Suppressor macrophage treated with lipopolysaccharide for 1 hour (primary cell): ENCODE measurements at places on chromosomes 1 and 21.

DNA sequence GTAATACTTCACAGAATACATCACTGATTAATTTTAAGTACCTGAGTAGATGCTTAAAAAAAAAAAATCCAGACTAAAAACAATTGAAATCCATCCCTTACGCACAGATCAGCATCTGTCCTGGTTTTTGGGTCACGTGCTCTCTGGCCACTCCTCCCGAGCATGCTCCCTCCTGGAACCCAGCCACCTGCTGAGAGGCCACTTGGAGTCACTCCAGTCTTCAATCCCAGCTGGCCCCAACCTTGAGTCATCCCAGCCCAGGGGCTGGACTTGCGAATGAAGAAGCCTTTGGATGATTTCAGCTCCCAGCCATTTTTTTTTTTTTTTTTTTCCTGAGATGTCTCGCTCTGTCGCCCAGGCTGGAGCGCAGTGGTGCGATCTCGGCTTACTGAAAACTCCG is 8.9 kb downstream of the MAP1LC3C start:
- DNase-seq = no peak

GRCh38 chr1:212873518-212873917 is 15.4 kb downstream of the FLVCR1 start:
- DNase-seq = no peak

DNA sequence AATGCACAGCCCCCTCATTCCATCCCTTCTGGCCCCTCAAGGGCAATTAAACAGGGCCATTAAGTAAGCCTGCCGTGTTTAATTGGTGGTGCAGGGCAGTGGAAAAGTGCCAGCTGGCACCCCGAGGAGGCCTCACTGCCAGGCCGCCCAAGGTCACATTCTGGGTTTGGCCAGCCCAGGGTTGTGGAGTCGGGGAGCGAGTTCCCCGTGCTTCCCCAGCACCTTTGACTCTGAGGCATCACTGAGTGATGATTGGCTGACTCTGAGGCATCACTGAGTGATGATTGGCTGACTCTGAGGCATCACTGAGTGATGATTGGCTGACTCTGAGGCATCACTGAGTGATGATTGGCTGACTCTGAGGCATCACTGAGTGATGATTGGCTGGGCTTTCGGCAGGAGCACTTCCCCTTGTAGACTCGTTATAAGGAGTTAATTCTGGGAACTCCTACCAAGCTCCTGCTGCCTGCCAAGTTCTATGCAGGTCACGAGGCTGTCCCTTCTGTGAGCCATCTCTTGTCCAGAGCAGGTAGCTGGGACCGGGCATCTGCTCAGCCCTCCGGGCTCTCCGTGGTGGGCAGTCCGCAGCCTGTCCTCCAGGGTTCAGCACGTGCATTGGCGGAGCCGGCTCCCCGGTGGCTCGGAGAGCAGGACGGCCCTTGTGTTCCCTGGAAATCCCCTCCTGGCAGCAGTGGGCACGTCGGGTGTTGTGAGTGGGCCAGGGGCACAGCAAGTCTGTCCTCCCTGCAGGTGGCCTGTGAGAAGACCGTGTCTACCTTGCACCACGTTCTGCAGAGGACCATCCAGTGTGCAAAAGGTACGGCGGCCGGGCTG is 20.9 kb downstream of the CSTB start:
- peak; percentile 39 for DNase-seq

DNA sequence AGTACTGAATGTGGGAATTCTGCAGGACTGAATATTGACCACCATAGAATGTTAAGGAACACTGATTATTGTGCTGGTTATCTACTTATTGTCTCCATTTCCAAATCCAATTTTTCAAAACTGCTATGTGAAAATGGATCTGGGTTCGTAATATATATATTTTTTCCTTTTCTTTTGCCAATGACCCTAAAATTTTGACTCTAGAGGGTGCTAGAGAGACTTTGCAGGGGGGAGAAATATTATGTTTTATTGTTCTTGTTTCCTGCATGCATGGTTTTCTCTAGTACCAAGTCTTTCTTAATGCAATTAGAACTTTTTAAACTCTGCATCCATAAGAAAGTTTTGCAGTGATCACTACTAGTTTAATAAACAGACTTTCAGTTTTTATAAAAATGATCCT is 1256.9 kb downstream of the BRINP3 start:
- DNase-seq = no peak

DNA sequence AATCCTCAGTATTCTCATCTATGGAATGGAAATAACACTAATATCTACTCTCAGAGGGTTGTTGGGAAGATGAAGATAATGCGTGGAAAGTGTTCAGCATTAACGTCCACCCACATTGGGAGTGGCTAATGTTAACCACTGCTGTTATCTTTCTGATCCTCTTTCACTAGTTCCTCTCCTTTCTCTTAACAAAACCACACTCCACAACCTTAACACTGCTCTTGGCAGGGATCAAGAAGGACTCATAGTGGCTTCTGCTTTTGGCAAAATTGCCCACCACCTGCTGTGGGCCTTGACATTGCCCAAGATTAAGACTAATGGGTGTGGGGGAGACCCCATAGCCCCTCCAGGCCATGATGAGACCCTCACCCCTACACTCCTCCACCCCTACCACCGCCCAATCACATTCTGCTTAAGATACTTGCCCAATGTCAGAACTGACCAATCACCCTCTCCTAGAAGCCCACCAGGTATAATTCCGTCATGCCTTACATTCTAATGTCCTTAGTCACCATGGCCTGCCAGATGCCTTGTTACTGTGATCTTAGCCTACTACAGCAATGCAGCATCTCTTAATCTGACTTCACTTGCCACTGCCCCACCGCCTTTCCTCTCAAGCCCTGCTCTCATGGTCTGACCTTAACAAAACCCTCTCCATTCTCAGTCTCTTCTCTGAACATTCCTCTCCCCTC is 27.1 kb downstream of the DHCR24 start:
- no peak for DNase-seq

- peak; percentile 93 for DNase-seq
Observed at GRCh38 chr1:161117759-161118581, at the start of the genes NIT1 and PFDN2. TSS of gene NIT1 (plus strand) at chr1:161118105. CDS start at chr1:161118177, 72 bp downstream. TSS of gene PFDN2 (minus strand) at chr1:161118037. CDS start at chr1:161118026, 11 bp downstream.

- peak; percentile 57 for DNase-seq
Observed at GRCh38 chr1:163071405-163072255, 2.5 kb downstream of the RGS4 start.

DNA sequence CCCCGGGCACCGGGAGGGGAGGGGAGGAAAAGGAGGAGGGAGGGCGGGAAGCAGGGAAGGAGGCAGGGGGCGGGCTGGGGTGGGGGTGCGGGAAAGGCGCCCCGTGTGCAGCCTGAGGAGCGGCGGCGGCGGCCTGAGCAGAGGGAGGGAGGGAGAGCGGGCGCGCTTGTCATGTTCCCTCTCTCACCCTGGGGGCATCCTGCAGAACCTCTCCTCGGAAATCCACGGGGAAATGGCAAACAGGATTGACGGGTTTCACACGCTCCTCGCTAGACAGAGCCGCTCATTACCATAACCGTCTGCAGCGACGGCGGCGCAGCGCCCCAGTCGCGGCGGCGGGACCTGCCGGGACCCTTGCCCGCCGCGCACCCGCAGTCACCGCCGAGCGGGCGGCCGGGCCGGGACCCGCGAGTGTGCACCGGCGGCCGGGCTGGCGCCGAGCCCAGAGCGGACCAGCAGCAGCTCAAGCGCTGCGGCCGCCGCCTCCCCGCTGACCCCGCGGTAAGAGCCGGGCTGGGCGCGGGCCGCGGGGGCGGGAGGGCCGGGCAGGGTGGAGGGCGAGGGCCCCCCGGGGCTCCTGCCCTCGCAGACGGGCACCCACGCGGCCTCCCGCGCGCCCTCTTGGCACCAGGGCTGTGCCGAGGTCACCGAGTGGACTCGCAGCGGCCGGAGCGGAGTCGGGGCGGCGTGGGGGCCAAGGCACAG is at the start of gene SERTAD4:
TSS of gene SERTAD4 (plus strand) at position 286 of the 705 bp plus-strand sequence. CDS start 5,165 bp downstream, outside the sequence.
- no peak for DNase-seq

DNA sequence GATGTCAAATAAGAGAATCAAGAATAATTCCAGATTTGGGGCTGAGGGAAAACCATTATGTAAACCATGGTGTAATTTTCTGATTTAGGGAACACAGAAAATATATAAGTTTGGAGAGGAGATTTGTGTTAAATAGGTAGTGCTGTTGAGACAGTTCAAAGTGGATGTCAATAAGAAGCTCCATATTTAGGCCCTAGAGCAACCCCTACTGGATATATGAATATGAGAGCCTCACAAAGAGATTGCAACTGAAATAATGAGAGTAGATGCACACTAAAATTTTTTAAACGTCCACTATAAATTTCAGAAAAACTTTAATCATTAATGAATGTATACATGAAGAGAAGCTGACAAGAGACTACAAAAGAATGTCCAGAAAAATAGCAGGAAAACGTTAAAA is 1447.8 kb upstream of the PRMT6 start:
- DNase-seq = no peak

DNA sequence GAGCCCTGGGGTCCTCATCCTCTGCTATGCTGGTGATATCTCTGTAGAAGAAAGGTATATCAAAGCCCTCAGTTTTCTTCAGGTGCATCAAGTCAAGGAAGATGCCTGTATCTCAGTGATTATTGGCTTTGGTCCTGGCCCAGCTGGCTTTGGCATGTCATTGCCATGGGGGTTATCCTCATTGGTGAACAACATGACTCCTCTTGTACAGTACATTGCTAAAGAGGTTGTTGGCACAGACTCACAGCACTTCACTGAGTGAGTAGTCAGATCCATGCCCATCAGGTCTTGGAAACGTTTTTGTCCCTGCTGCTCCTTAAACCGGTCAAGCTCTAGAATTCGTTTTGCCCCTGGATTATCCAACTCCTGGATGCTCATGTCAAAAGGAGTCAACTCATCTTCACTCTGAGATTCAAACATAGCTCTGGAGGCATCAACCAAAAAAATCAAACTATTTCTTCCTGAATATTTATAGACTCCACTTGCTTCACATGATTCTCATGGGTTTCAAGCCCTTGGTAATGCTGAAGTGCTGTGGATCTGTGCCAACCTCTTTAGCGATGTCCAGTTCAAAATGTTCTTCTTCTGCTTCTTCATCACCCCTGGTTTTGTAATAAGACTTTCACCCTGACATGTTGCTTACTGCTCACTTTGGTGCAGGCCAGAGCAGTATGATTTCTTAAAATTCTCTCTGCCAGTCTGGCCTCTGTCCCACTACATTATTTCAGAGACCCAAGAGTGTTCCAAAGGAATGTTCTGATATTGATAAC is 43.0 kb upstream of the RAB3GAP2 start:
- no peak for DNase-seq

DNA sequence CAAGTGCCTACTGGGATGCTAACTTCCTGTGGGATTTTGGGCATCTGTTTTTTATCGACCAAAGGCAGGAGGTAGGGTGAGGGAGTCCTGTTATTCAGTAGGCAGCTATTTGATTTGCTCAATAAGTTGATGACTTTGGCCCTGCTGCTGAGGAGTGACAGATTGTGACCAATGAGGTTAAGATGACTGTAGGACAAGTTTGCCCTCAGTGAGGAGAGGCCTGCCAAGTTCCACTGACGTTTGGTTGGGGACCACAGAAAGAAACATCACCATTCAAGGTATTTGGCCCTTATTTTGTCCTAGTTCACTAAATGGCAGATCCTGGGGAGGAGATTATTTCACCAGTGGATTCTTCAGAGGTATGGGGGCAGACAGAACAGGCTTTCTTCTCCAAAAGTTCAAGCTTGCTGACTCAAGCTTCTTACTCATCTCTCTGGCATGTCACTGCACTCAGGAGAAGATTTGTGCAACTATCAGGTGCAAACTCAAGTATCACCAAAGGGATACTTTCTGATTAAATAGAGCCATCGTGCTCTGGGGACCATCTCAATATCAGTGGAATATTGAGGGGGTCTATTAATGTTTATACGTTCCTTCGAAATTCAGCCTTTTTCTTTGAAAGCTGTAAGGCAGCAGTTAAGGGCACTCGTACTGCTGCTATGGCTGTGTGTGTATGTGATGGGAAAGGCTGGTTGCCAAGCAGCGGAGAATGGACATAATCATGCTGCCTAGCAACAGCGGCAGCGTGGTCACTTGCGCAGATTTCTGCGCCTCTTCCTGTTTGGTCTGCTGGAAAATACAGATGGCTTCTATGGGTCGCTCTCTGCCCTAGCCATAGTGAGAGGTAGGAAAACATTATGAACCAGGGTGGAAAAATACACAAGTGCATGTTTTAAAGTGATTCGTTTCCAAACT is 78.7 kb downstream of the PBX1 start:
- no peak for DNase-seq

GRCh38 chr1:218339267-218339831 is 5.8 kb upstream of the TGFB2 start:
- peak; percentile 51 for DNase-seq

GRCh38 chr21:42258150-42258884 is 39.4 kb downstream of the ABCG1 start:
- DNase-seq = peak; percentile 89

DNA sequence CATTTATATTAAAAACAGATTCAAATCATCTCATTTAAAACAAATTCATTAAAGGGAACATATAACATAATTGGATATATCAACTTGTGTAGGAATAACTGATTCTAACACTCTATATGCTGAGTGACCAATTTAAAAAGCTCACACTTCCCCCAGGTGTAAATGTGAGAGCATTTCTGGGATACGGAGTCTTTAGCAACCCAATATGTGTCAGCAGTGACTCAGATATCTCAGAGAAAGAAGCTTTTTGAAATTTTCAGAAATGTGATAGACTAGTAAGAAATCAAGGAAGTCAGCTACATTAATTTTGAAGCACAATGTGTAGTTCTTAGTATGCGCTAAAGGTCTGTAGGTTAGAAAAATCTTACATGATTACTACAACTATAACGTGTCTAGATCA is 87.9 kb upstream of the SERTAD4 start:
- no peak for DNase-seq

GRCh38 chr1:3225661-3226060 is 156.7 kb downstream of the PRDM16 start:
- DNase-seq = no peak

DNA sequence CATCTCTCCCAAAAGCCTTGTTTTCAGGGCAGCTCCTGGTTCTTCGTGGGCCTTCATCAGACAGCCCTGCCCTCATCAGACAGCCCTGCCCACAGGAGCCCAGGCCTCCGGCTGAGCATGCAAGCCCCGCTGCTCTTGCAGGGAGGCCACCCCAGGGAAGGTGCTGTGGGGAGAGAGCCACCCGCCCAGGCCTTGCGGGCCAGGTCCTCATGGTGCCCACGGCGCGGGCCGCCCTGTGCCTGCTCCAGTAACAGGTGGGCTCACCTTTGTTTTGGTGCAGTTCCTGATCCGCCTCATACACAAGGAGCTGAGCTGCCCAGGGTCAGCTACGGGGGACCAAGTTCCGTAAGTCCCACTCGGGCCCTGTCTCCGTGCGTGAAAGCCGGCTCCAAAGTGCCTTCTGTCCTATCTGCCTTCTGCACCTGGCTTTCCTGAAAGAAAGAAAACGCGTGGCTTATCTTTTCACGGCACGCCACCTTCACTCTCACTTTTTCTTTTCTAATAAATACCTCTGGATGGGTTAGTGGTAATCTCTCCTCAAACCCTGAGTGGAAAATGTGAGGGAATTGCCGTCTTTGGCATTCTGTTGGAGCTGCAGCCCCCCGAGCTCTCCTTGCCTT is 65.9 kb downstream of the SLC37A1 start:
- no peak for DNase-seq

- DNase-seq = no peak
Observed at GRCh38 chr1:208242146-208242545, 2.0 kb downstream of the PLXNA2 start.

DNA sequence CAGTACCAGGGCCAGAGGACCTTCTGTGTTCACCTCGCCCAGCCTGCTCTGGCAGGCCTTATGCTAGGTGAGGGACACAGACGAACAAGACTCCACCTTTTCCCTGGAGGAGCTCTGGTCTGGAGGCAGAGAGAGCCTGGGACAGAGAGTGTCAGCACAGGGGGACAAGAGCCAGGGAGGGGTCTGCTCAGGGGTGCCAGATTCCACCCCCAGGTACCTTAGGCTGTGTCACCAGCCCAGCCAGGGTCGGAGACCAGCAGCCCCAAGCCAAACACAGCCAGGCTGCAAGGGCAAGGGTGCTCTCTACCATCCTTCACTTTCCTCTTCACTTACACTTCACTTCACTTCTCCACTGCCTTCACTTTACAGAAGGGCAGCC is 4.3 kb upstream of the LRP8 start:
- no peak for DNase-seq
